ENCODE measurements at places on chromosomes 7 and 10. TPM values are rescaled to one million over a fixed set of nuclear protein-coding genes. Genes with fewer than 3 reads are reported as not detected.

BICC1 gene
- polyA plus RNA-seq = 0.94 TPM

GRCh38 chr10:93080350-93081046 is 6.8 kb downstream of the CYP26A1 start:
- DNase-seq = peak; percentile 80

- DNase-seq = no peak
Observed at GRCh38 chr7:33854801-33855350, 50.5 kb upstream of the BMPER start.

DNA sequence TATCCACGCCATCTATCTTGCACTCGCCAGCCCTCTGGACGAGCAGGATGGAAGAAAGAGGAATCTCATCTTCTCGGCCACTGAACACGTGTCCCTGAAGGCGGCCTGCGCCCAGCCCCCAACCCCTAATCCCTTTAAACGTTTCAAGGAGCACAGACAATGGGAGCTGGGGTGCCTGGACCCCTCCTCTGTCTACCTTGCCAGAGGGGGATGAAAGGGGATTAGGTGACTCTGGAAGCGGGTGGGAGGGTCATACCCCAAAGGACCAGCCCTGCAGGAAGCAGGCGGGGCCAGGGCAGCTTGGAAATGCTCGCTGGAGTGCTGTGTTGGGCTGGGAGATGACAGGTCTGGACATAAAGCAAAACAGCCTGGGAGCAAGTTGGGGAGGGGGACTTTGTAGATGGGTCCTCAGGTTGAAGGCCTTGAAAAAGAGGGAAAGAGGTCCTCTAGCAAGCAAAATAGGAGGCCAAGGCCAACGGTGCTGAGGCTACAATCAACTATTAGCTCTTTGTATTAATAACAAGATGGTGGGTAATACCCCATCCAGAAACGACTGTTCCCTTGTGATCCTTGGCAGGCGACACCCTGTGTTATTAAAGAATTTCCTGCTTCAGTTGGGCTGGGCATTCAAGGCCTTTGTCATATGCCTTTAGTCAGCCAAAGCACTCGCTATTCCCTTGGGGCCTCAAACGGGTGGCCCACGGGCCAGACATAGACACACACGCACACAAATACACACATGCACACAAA is 126.5 kb upstream of the UNC5B start:
- DNase-seq = peak; percentile 24

- DNase-seq = no peak
Observed at GRCh38 chr10:19654576-19654975, 161.7 kb upstream of the PLXDC2 start.

DNA sequence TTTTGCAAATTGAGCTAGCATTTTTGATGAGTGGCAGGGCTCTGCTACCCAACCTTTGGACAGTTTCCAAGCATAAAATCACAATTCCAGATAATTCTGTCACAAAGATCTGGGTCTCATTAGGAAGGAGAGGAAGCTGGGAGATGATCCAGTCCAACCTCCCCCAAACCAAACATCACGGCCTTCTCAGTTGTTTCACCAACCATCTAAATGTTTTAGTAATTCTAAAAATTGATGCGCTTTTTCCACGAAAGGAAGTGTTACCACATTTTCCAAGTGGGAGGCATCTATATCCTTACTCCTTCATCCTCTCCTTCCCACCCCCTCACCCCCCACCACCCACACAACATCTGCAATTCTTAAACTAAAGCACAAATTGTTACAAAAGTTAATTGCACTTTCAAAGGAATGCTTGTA is 108.3 kb downstream of the EGFR start:
- DNase-seq = no peak

GRCh38 chr7:91468256-91468655 is 204.0 kb downstream of the FZD1 start:
- no peak for DNase-seq

- no peak for DNase-seq
Observed at GRCh38 chr10:8531116-8531515, 476.6 kb downstream of the GATA3 start.

DNA sequence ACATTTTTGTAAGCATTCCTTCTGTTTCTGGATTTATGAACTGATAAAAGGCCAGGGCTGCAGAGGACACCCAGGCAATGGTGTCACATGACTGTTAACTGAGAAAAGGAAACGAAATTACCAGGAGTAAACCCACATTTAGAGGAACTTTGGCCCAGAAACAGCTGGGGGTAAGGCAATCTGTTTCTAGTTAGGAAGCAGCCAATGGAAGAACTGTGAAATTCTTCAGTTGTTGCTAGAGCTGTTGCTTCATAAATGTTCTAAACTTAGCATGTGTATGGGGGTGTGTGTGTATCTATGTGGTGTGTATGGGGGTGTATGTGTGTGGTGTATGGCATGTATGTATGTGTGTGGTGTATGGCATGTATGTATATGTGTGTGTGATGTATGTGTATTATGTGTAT is 11.8 kb upstream of the PDCD4 start:
- no peak for DNase-seq

GRCh38 chr7:22074897-22075296 is 129.2 kb upstream of the CDCA7L start:
- DNase-seq = no peak

RGR gene
- not detected for polyA plus RNA-seq

DNA sequence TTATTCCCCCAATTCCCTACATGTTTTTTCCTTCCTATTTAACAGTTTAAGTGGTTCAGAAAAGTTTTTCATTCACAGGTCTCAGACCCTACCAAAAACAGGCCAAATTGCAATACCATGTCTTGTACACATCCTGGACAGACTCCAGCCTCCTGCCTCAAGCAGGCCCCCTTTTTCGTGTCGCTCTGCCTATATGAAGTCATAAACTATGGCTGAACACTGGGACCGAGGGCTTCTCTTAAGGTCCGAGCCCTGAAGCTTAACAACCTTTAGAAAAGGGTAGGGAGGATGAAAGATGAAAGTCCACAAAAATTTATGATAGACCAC is 1.4 kb downstream of the FBXW4 start:
- no peak for DNase-seq

GRCh38 chr10:102115775-102116174 is 4.4 kb downstream of the LDB1 start:
- no peak for DNase-seq

DNA sequence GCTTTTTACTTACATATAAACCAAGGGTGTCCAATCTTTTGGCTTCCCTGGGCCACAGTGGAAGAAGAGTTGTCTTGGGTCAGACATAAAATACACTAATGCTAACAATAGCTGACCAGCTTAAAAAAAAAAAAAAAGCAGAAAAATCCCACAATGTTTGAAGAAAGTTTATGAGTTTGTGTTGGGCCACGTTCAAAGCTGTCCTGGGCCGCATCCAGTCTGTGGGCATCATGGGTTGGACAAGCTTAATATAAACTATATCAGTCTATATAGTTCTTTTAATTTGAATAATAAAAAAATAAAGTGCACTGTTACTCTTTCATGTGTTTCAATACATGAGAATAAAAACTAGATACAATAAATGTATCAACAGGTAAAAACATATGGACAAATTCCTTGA is 179.9 kb downstream of the DNAJC1 start:
- DNase-seq = no peak

- no peak for DNase-seq
Observed at GRCh38 chr7:87345962-87346371, 503 bp downstream of the CROT start.

DNA sequence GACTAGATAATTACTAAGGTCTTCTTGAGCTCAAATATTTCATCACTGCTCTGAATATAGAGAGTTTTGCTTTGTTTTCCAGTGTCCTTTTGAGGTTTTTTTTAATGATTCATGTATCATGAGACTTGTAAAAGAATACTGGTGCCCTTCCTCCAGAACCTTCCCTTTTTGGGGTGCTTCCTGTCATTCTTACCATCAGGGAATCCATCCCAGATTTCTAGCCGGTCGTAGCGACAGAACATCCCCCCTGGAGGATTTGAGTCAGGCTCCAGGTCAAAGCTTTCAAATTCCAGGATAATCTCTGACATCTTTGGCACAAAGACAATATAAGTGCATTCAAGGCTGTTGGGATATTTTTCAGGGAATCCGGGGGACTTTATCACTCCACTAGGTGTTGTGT is 71.0 kb downstream of the NRP1 start:
- no peak for DNase-seq

GRCh38 chr10:24427678-24428409 is 218.9 kb downstream of the KIAA1217 start:
- DNase-seq = no peak

DNA sequence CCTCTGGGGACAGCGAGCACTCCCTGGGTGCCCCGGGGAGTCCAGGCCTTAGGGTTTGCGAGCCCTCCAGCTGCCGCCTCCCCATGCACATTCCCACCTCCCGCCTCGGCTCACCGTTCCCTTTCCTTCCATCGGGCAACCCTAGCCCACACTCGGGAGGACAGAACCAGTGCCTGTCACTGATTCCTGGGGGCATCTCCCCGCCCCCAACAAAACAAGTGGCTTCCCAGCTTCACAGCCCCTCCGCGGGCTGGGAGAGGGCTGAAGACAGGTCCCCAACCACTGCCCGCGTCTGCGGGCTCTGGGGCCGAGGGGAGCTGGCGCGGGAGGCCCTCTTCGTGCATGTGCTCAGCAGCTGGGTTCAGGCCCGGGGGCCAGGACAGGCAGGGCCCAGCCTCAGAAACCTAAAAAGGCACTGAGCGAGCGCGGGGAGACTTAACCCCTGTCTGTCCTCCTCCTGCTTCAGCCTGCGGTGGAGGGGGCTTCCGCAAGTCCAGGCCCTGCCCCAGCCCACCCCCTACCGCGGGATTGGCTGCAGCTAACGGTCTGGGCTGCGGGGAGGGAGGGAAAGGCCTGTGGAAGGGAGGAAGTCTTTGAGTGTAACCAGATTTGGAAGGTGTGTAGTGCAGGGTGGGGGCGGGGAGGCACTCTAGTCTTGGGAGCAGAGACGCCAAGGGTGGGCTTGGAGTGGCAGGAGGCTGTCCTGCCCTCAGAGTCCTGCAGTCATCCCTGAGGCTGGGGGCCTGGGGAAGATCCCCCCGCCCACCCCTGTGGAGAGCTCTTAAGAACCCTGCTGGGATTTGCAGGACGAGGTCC is 1.2 kb downstream of the FLNC start:
- DNase-seq = peak; percentile 68

GIMAP6 gene
- polyA plus RNA-seq = not detected

DNA sequence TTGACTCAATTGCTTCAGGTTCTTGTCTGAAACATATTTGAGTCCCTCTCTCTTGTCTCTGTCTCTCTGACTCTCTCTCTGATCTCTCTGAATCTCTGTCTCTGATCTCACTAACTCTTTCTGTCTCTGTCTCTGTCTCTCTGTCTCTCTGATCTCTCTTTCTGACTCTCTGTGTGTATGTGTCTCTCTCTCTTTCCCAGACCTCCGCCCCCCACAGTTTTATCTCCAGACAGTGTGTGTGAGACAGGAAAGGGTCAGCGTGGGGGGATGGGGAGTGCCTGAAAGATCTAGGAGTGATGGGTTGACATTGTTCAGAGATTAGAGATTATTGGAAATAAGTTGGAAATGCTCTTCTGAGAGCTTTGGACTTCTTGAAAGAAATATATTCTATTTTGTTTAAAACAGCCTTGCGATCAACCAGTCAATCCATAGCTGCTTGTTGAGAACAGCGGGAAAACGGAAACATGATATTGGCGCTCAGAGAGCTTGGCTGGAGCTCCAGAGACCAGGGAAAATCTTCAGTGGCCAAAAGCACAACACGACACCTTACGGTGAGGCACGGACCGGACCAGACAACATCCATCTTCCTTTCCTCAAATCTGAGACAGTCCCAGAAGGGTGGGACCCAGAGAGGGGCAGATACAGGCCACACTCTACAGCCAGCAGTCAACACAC is 35.5 kb downstream of the CALML3 start:
- no peak for DNase-seq

CCDC3 gene
- 1.9 TPM for polyA plus RNA-seq

COL13A1 gene
- polyA plus RNA-seq = 5.2 TPM

GRCh38 chr10:15236340-15236739 is 67.8 kb upstream of the NMT2 start:
- DNase-seq = no peak

ZNF736 gene
- 4.6 TPM for polyA plus RNA-seq

- peak; percentile 84 for DNase-seq
Observed at GRCh38 chr10:101840102-101840684, 3.4 kb downstream of the KCNIP2 start.

DNA sequence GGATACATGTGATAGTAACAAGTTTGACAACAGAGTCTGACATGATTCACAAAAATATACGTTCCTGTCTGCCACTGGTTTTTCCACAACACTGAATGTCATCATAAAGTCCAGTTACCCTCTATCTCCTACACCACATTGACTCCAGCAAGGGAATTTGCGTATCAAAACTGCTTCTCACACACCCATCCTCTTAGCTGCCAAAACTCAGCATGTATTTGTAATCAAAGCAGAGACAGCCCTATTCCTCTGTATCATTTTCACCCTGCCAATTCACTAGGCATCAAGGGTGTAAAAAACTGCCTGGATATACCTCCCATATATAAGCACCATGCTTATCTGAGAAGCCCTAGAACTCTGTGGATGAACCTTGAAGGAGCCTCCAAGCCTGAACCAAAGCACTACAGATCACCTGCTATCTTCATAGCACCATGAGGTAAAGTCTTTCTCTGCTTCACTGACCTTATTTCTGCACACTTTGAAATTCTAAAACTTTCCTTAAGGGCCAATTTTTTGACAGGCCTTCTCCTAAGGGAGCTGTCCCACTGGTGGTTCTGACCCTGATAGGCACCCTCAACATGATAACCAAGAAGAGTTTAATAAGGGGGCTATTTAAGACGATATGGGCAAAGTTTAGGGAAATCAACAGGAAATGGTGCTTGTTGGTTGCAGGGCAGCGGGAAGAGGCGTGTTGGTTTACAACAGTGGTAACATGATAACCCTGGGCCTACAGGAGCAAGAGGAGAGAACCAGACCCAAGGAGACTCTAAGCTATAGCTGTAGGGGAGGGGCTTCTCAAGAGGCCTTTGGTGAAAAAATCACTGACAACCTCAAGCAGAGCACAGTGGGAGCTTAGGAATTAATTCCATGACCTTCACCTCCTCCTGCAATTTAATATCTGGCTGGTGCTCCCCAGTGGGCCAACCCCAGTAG is at the start of gene IFIT1B:
Gene IFIT1B (plus strand): TSS at position 352 of the 933 bp plus-strand sequence. CDS start 80 bp downstream, at position 432.
- peak; percentile 39 for DNase-seq

HOXA2 gene
- not detected for polyA plus RNA-seq

LIPM gene
- not detected for polyA plus RNA-seq

GRCh38 chr10:130078120-130078519 is 32.5 kb downstream of the C10orf143 start:
- peak; percentile 48 for DNase-seq

GRCh38 chr10:74543276-74543675 is 283.1 kb upstream of the KAT6B start:
- no peak for DNase-seq

CFAP46 gene
- 5.4 TPM for polyA plus RNA-seq

UNCX gene
- not detected for polyA plus RNA-seq

DNA sequence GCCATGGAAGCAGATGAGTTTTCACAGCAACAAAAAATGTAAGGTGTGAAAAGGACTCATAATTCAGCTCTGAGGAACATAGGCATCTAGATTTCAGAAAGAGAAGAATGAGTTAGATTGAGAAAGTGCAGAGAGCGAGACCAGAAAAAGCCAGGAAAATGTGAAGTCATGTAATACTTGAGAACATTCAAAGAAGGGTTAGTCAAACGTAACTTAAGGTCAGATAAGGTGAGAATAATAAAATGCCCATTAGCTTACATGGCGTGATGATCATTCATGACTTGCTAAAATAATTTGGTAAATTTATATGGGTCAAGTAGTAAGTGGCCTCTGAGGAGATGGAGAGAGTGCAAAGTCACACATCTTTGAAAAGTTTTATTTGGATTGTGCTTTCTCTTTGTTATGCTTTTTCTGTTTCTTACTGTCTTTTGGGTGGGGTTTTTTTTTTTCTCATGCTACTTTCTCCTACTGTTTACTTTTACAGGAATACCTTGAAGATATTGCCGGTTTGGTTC is 271.8 kb upstream of the NRG3 start:
- DNase-seq = no peak

NUTM2B gene
- not detected for polyA plus RNA-seq

- no peak for DNase-seq
Observed at GRCh38 chr7:33816106-33816505, 89.2 kb upstream of the BMPER start.
